ENCODE measurements at places on chromosomes 7 and 10.

GRCh38 chr10:8044908-8045725 is 9.4 kb upstream of the GATA3 start:
- no peak for DNase-seq

DNA sequence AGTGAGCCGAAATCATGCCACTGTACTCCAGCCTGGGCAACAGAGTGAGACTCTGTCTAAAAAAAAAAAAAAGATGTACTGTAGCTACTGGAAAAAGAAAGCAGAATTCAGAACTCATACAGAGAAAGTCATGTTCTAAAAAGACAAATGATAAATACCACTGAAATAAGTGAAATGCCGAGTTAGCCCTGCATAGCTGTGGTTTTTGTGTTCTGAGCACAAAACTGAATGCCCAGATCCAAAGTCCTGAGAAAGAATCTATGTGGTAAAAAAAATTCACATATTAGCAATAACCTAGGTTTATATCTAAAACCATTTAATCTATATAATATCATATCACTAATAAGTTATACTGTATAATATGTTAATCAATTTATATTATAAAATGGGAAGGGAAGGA is 29.3 kb upstream of the HECW1 start:
- no peak for DNase-seq

DNA sequence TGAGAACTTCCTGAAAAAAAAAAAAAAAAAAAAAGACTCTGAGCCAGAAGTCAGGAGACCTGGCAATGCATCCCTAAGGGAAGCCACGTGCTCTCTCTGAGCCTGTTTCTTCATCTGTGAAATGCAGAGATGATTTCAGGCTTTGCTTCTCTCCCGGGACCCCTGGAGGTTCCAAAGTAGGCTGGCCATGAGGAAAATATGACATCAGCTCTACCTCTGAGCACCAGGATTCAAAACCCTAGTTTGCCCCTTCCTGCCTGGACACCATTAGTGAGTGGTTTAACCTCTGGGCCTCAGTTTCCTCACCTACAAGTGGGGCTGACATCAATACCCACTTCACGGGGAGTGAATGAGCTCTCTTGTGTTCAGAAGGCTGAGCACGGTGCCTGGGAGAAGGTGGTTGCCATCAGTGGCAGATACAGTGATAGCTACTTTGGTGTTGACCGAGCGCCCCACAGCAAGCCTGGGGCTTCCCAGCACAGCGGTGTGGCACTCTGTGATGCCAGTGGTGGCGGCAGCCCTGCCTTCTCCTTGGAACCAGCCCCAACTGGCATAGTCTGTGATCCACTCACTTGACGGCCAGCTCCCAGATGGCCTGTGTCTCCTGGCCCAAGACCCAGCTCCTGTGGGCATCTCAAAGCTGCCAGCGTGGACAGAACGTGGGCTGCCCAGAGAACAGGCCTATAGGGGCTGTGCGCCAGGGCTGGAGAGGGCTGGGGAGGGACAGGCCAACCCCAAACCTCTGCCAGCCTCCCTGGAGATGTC is 153.1 kb upstream of the UNC5B start:
- no peak for DNase-seq

DNA sequence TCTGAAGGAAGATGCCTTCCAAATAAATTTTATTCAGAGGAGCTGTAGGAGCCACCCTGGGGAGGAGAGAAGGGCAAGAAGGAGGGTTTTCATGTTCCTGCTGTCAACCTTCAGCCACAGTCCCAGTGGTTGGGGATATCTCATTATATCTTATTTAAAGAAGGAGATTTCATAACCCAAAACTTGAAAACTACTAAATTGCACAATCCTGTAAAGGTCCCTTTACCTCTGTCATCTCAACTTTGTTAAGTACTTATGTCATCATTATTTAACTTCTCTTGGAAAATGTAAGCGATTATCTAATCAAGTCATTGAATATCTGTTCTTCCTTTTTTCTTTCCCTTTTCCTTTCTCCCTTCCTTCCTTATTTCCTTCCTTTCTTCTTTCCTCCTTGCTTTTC is 794.5 kb upstream of the IGFBP3 start:
- no peak for DNase-seq

GRCh38 chr7:116777651-116778281 is 84.6 kb upstream of the CAPZA2 start:
- no peak for DNase-seq

GRCh38 chr10:91838199-91838598 is 40.0 kb downstream of the TNKS2 start:
- DNase-seq, result no peak

Measured in T-helper 9 cell (primary cell).